EL (cell line): ENCODE measurements at places on chromosomes 5 and 9.
A peak's percentile ranks its signal among the peaks of the same experiment; 100 is the strongest.

DNA sequence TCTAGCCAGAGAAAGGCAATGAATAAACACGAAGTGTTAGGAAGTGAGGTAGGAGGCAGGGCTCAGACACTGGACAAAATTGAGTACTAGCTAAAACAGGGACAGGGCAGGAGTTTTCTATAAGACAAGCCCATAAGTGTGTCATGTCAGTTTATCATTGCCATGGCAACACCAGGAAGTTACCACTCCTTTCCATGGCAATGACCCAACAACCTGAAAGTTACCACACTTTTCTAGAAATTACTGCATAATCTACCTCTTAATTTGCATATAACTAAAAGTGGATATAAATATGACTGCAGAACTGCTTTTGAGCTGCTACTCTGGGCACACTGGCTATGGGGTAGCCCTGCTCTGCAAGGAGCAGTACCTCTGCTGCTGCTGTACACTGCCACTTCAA, 442.5 kb upstream of the COX7C start:
- DNase-seq, result no peak

GRCh38 chr9:17065062-17065461, 69.8 kb upstream of the CNTLN start:
- no peak for DNase-seq

DNA sequence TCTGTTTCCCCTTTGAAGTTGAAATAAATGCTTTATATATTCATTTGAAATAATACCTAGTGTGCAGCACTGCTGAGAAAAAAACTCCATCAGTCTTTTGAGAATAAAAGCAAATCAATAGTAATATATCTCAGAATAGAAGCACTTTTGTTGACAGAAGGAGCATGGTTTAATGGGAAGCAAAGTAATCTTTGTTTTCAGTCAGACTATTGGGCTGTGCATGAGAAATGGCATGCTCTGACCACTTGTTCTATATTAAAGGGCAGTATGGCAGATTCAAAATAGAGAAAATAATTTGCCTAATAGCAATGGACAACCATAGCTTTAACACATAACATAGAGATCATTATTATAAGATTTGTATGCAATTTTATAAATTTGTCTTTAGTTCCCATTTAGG, 12.4 kb downstream of the CDH10 start:
- DNase-seq, result no peak

- DNase-seq, result no peak
These were observed 55.4 kb upstream of the PPARGC1B start for GRCh38 chr5:149674686-149675085.

GRCh38 chr9:8782237-8782636, 982.7 kb upstream of the DMAC1 start:
- DNase-seq, result no peak

DNA sequence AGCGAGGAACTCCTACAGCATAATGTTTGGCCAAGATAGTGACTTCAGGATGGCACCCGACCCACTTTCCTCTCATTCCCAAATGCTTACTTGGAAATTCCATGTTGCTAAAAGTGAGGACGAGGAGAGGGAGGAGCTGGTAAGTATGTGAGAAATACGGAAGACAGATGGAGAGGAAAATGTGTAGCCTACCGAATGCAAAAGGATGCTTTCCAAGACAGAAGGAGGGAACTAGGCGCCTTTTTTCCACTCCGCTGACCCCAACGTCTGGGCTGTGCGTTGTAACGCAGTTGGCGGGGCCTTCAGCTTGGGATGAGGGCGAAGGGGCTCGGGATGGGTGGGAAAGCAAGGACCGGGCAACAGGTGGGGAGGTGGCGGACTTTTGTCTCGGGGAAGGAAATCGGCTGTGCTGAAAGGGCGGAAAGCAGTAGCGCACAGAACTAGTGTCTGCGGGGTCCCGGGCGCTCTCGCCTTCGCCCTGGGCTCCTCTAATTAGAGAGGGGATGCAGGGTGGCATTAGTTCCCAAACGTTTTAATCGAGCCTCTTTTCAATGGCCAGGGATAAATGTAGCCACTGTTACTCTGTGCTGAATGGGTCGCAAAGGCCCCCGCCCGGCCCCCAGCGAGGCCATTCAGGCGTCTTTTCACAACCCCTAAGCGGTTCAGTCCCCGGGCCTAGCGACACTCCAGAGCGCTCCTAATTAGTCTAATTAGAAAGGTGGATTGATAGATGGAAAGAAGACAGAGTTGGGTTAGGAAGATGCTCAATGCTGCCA, 12.6 kb downstream of the FOXD1 start:
- DNase-seq, result no peak

GRCh38 chr5:143215690-143216089, 187.8 kb downstream of the NR3C1 start:
- no peak for DNase-seq

GRCh38 chr5:150372639-150373038, 15.1 kb downstream of the TCOF1 start:
- DNase-seq, result no peak

DNA sequence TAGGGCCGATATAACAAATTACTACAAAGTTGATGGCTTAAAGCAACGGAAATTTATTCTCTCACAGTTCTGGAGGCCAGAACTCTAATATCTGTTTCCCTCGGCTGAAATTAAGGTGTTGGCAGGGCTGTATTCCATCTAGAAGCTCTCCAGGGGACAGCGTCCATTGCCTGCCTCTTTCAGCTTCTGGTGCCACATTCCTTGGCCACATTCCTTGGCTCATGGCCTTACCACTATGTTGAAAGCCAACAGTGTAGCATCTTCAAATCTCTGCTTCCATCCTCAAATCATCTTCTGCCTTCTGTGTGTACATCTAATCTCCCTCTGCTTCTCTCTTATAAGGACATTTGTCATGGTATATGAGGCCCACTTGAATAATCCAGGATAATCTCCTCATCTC, 17.2 kb downstream of the FGF10 start:
- no peak for DNase-seq

DNA sequence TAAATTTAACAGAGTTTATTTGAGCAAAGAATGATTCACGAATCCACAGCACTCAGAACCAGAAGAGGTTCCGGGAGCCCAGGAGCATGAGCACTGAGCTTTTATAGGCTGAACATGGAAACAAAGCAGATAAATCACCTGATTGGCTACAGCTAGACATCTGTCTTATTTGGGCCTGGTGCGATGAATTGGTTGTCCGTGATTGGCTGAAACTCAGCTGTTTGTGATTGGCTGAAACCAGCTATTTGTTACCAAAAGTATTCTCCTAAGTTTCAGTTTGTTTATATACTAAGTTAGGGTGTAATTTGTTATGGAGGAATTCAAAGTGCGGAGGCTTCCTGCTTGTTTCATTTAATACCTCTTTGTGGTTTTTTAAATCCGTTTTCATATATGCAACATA, 15.8 kb upstream of the LCP2 start:
- DNase-seq, result no peak

- DNase-seq, result no peak
These were observed 11.1 kb downstream of the SH2D3C start for GRCh38 chr9:127767410-127767809.

DNA sequence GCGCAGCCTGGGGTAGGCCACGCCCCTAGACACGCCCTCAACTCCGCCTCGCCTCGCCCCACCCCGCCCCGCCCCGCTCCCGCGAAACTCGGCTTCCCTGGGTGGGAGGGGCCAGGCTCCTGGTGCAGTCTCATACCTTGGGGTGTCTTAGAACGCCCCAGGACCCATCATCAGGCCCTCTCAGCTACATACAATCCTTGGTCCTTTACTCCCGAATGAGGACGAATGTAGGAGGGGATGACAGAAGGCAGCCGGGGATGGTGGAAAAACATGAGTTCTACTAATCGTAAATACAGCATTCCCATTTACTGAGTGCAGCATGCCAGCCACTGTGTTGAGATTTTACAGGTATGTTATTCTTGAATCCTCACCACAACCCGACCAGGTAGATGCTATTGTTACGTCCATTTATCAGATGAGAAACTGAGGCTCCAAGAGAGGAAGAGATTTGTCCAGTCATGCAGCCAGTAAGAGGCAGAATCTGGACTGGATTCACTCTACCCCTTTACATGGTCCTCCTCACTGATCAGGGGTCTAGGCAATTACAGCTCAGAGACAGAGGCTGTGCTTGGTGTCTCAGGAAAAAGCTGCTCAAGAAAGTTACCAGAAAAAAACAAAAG, 6.8 kb downstream of the SH2D3C start:
- no peak for DNase-seq

- no peak for DNase-seq
These were observed 209.9 kb downstream of the ASTN2 start for GRCh38 chr9:117204971-117205370.

- no peak for DNase-seq
These were observed 43.7 kb upstream of the SLIT3 start for GRCh38 chr5:169344629-169345028.

DNA sequence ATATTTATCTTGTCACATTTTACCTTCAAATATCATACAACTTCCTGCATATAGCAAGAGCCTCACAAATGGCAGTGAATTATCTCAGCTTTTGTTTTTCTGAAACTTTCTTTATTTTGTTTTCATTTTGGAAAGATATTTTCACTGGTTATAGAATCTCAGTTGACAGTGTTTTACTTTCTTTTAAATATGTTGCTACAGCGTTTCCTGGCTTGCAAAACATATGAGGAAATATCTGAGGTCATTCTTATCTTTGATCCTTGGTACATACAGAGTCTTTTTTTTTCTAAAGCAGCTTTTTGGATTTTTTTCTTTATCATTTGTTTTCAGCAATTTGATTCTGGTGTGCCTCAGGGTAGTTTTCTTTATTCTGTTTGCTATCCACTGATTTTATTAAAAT, 77.6 kb upstream of the CEP78 start:
- DNase-seq, result no peak

DNA sequence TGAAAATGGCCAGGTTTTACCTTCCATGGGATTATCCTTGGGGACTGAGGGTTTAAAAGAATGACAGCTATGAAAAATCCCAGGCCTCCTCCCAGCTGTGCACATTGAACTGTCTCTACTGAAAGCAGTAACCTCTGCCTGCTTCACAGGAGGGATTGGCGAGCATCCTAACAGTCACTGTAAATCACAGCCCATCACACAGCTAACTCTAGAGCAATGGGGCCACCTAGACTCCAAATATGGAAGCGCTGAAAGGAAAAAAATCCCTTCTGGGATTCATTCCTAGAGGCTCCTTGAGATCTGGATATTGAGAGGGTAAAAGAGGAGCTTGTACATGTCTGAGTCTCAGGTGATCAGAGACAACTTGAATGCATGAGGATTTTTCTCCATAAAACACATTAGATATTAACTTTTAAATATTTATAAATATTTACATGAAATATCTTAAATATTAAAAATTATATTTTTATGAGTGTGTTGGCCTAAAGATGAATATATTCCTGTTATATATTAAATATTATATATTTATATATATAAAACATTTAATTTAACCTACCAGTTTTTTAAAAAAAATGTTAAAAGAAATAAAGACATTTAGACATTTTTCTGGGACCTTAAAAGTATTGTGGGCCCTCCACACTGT, 133.8 kb upstream of the SLC24A2 start:
- peak; percentile 36 for DNase-seq

DNA sequence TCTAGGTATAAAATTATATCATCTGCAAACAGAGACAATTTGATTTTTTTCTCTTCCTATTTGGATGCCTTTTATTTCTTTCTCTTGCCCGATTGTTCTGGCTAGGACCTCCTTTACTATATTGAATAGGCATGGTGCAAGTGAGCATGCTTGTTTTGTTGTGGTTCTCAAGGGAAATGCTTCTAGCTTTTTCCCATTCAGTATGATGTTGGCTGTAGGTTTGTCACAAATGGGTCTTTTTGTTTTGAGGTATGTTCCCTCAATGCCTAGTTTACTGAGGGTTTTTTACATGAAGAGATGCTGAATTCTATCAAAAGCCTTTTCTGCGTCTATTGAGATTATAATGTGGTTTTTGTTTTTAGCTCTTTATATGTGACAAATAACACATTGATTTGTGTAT, 198.2 kb upstream of the GHR start:
- DNase-seq, result no peak

DNA sequence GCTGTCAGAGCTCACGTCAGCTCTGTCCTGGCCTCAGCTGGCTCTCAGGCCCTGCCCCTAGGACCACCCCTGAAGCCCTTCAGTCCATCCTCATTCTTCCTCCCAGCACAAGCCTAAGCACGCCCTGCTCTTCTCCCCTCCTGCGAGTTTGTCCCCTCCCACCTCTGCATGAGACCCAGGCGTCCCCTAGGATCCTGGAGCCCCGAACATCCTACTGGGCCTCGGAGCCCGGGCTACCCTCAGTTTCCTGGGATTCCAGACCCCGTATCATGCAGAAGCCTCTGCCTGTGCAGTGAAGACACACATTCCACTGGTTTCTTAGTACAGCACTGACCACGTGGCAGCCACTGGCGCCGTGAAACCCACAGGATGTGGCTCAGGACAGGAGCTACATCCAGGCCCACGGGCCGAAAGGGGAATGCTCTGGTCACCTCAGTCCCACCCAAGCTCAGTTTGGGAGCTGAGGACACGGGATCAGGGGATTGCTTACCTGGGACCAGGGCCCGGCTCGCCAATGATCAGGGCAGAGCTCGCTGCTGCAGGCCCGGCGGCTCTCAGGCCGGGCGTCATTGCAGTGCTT, 64.2 kb downstream of the ZNF354C start:
- DNase-seq, result no peak

DNA sequence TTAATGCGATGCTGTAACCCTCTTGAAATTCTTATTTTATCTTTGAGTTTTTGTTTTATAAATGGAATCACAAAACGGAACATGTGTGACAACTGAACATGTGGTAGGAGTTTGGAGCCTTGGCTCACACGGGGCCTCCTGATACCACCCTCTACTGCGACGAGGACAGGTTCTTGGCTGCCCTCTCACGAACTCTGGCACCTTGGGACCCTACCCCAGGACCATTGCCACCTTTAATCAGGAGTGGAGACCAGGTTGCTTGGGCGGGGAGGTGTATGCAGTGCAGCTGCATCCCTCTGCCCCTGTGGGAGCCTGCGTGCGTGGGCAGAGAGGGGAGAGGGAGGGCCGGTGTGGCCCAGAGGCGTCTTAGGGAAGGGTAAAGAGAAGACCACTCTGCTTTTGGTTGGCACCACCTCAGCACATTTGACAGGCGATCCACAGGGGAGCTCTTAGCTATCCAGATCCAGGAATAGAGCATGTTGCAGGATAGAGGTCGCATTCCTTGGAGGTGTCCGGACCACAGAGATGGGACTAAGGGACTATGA, 753.9 kb upstream of the PTPRD start:
- no peak for DNase-seq

DNA sequence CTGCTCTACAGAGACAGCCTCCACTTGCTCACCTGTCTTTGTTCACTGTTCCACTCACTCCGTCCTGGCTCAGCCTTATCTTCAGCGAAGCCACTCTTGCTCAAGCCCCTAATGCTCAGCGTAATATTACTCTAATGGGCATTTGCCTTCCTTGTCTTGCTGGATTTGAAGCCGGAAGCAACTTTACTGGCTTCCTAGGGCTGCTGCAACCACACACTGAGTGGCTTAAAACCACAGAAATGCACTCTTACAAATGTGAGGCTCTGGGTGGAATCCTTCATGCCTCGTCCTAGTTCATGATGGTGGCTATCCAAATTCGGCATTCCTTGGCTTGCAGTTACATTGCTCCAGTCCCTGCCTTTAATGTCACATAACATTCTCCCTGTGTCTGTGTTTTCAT, 85.5 kb upstream of the MARCHF11 start:
- peak; percentile 14 for DNase-seq

GRCh38 chr9:134807716-134808446, 72.7 kb upstream of the FCN2 start:
- DNase-seq, result no peak

GRCh38 chr5:95241635-95242034, 43.3 kb downstream of the MCTP1 start:
- DNase-seq, result no peak
